ENCODE measurements at places on chromosomes 16 and 17.

DNA sequence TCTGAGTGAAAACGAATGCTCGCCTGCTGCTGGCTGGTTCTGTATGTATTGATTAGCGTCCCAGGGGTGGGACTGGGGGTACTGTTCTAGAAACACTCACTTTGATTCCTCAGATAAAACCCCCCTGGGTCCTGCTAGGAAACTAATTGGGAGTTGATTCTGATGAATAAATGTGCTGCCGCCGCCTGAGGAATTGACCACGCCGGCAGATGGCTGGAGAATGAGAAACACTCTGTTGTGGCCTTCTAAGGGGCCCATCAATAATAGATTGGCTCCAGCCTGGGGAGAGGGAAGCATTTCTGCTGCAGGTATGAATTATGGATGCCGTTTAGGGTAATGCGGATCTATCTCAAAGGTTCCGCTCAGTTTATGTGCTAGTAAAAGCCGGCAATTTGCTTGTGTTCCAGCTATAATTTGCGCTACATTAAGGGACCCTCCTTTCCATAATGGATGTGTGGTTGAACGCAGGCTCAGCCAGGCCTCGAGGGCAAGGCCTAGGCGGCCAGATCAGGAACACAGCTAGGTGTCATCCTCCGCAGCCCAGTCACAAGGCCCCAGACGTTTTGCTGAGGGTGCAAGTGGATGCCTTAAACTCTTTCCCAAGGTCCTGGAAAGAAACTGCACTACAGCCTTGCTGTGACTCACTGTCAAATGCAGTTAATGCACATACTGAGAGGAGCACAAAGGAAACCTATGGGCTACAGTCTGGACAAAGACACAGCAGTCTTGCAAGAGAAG is 132.2 kb upstream of the HS3ST2 start:
- no peak for DNase-seq

DNA sequence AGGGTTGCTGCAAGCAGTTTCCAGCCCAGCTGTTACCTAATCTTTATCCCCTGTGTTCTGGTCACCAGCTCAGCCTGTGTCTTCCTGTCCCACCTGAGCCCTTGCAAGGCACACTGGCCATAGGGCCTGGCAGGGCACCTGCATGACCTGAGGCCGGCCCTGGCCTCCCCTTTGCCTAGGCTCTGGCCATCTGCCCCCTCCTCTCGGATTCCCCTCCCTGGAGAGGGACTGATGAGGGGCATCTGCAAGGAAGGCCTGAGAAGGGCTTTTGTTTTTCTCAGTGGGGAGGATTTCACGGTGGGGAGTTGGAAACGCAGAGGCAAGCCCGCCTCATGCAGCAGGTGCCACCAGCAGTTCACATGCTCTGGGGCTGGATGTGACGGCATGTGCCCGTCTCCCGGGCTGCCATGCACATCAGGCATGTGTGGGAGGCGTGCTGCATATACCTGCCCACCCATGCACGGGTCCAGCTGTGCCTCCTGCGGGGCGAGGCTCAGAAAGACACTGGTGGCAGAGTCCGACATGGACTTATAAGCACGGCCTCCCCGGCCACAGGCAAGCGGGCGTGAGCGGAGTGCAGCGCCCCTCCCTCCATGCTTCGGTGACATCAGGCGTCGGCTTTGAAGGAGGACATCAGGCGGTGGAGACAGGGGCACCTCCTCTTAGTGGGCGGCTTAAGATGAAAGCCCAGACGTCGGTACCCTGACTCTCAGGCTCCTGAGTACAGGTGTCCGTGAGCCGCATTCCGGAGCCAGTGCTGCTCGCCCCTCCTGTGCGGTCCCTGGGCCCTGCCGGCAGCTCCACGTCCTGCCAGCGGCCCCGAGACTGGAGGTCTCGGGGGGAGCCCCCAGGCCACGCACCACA is 16.5 kb downstream of the ASPSCR1 start:
- no peak for DNase-seq

DNA sequence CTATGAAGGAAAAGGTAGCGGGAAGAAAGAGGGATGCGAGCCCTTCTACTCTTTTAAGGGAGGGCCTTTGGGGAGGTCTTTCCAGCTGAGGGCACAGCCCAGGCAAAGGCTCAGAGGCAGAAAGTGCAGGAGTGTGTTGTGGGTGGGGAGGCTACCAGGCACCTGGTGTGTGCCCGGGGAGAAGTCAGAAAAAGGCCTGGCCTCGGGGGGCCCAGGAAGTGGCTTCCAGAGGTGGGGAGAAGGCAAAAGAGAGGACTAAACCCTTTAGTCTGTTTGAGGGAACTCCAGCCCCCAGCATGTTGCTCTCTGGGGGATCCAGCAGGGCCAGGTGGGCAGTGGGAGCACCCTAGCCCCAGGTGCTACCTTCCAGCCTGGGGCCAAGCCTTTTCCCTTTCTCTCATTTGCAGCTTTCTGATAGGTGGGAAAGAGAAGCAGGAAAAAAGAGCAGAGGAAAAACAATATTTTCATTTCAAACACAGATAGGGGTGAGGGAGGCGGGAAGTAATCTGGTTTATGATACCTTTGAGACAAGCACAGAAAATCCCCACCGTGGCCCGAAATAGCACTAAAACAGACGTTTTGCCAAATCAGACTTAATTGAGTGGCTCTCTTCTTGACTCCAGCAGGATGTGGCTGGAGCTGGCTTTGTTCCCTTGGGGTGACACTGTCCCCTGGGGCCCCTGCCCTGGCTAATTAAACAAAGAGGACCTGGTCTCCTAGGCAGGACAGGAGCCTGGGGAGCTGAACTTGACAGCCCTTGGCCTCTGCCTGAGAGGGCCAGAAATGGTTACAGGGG is 10.4 kb downstream of the RAI1 start:
- DNase-seq, result no peak

DNA sequence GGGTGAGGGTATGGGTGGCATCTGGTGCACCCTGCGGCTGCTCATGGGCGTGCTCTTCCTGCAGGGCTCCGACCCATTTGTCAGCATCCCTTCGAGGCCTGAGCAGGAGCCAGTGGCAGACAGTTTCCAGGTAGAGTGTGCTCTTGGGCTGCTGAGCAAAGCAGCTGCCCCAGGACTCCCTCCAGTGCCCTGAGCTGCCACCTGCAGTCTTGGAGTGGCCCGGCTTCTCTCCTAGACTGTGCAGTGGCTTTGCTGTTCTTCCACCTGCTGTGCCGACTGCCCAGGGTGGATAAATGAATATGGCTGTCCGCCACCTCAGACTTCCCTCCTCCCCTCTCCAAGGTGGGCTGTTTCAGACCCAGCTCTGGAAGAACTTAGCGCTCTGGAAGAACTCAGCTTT is 10.8 kb upstream of the JPT2 start:
- DNase-seq, result no peak

- no peak for DNase-seq
Measured at GRCh38 chr17:12625092-12625491, 40.6 kb upstream of the MYOCD start.

- no peak for DNase-seq
Measured at GRCh38 chr16:67953641-67954375, 9.9 kb upstream of the LCAT start.
